T47D (cell line): ENCODE measurements at places on chromosomes 16 and 17.

- no peak for DNase-seq
Measured at GRCh38 chr17:79699386-79700036, 31.2 kb upstream of the ENPP7 start.

DNA sequence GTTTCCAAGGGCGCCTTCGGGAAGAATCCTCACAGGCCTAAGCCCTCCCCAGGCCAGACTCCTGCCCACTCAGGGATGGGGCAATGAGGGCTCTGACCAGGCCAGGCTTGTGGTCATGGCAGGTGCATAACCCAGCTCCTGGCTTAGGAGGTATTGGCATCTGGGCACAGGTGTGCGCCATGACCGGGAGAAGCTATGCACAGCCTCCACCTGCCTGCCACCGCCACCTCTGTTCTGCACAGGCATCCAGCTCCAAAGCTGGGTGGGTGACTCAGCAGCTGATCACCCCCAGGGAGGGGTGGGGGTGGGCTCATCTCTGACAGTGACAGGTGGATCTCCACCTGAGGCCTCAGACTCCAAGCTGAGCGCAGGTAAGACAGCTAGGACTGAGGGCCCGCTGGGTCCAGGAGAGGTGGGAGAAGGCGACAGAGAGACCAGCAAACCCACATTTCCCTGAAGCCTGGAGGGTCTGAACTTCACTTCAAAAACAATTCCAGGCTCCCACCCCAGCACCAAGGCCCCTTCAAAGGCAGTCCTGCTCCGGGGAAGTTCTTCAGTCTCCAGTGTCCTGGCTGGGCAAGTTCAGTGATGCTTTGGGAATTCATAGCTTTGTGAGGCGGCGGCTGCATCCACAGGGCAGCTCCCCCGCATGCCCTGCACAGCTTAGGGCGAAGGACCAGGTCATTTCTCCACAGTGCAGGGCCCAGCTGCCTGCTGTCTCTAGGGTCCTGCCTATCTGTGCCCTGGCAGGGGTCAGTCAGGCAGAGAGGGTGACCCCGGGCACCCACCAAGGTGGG, 121.6 kb upstream of the SMURF2 start:
- no peak for DNase-seq

- DNase-seq: no peak
Measured at GRCh38 chr17:50511058-50511457, 2.8 kb downstream of the MYCBPAP start.

- DNase-seq: no peak
Measured at GRCh38 chr16:85857406-85857805, 41.6 kb upstream of the IRF8 start.

DNA sequence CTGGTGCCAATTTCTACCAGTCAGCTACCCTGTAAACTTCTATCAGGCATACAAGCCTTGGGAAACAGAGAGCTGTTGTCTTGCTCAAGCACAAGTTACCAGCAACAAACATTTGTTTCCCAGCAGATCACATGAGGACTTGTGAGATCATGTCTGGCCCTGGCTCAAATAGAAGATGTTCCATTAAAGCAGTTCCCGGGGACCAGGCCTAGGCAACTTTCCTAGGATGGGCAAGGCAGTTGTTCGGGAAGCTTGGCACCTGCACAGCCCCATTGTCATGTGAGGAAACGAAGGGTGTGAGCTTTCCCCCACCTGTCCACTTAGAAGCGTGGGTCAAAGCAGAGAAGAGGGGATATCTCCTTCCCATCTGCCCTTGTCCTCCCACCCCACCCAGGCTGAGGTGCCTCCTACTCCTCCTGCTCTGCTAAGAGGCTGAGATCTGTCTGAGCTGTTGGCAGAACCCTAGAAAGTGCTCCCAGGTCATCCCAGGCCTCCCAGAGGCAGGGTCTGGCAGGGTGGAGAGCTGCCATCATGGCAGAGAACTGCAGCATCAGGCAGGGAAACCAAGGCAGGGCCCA, 11.2 kb upstream of the SLC47A2 start:
- no peak for DNase-seq
